ENCODE measurements at places on chromosomes 1 and 21. TPM values are rescaled to one million over a fixed set of nuclear protein-coding genes. Genes with fewer than 3 reads are reported as not detected.

Gene CD5L
- 363 TPM for total RNA-seq

Gene ALPL
- 222 TPM for total RNA-seq

Gene IFI6
- total RNA-seq, result 48.6 TPM

Gene TINAGL1
- 250 TPM for total RNA-seq
